ENCODE measurements at places on chromosomes 1 and 21.
A peak's percentile ranks its signal among the peaks of the same experiment; 100 is the strongest.

- DNase-seq = peak; percentile 79
Observed at GRCh38 chr1:185338719-185339622, 21.9 kb upstream of the IVNS1ABP start.

- DNase-seq = no peak
Observed at GRCh38 chr1:214425716-214426425, 125.5 kb downstream of the PTPN14 start.

DNA sequence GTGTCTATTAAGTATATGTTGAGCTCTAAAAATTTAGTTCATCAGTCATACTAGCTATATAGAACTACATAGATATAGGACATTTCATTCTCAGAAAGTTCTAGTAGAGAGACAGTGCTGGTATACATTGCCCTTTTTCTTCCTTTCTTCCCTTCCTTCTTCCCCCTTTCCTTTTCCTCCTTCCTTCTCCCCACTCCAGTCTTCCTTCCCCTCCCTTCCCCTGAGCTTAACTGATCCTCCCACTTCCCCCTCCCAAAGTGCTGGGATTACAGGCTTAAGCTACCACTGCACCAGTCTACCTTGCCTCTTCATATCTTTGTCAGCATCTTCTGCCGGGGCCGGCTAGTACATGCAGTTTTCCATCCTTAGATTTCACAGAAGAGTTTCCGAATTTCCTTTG is 12.1 kb downstream of the THRAP3 start:
- DNase-seq = no peak

GRCh38 chr1:174584071-174584470 is 136.3 kb downstream of the GPR52 start:
- no peak for DNase-seq

DNA sequence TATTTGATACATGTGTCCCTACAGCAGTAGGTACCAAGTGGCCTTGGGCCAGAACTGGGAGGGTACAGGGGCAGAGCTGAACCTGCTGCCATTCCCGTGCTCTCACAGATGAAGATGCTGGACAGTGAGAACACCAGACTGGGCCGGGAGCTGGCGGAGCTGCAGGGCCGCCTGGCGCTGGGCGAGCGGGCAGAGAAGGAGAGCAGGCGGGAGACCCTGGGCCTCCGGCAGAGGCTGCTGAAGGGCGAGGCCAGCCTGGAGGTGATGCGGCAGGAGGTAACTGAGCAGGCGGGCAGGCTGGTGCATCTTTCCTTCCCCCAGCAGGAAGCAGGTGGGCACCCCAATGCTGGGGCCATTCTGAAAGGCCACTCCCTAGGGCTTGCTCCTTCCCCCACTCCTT is 21.9 kb downstream of the MFAP2 start:
- DNase-seq = no peak

- no peak for DNase-seq
Observed at GRCh38 chr1:116852910-116853309, 56.8 kb upstream of the PTGFRN start.

DNA sequence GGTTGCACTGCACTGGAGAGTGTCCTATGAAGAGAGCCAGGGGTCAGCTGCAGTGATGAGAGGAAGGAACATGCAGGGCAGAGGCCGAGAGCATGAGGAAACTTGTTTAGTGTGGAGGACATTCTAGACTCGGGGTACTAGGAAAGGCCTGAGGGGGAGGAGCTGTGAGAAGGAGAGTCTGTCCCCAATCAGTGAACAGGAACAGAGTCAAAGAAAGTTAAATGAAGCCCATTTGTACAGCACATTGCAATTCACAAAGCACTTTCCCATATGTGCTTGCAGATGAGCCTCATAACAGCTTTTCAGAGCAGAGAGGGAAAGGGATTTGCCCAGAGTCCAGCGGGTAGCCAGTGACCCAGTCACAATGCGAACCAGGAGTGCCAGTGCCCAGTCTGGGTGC is 83.4 kb downstream of the NAV1 start:
- no peak for DNase-seq

DNA sequence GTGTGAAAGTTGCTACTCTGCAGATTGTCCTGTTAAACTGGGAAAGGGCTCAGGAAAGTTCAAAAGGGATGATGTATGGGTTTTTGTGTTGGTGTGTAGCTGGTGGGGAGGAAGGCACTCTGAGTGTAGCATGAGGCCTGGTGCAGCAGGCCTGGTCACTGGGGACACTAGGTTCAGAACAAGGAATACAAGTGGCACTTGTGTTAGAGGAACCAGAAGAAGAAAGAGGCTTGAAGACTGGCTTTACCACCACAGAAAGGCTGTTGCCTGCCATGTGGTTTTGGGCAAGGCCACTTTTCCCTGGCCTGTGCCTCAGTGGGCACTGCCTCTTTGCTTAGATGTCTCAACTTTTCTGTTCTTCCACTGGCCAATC is 122.8 kb downstream of the NOS1AP start:
- DNase-seq = no peak

GRCh38 chr1:204495078-204495753 is 611 bp upstream of the PIK3C2B start:
- no peak for DNase-seq

GRCh38 chr1:244833734-244834542 is 1.5 kb upstream of the COX20 start:
- peak; percentile 83 for DNase-seq

DNA sequence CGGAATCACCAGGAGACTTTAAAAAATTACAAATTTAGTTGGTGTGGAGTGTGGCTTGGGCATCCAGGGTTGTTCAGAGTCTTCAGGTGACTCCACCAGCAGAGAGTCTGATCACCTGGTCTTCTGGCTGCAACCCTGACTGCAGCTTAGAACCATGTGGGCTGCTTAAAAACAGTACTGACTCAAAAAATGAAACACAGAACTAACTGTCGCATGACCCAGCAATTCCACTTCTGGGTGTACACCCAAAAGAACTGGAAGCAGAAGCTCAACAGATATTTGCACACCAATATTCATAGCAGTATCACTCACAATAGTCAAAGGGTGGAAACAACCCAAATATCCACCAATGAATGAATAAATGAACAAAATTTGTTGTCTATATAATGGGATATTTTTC is 17.3 kb downstream of the TLR5 start:
- DNase-seq = no peak

DNA sequence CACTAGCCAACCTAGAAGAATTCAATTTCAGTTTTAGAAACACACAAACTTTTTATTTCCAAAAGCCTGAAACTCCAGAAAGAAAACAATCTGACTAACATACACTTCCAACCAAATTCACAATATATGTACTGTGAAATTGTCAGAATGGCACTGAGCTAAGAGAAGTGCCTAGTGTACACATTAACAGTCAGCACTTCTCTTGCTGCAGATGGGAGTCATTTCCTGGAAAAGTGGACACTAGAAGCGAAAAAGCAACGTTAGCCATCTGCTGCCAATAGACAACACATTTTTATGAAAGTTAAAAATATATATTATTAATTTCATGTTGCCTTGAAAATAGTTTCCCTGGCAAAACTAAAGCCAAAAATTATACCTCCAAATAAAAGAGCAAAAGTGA is 66.1 kb downstream of the EPS15 start:
- DNase-seq = no peak

DNA sequence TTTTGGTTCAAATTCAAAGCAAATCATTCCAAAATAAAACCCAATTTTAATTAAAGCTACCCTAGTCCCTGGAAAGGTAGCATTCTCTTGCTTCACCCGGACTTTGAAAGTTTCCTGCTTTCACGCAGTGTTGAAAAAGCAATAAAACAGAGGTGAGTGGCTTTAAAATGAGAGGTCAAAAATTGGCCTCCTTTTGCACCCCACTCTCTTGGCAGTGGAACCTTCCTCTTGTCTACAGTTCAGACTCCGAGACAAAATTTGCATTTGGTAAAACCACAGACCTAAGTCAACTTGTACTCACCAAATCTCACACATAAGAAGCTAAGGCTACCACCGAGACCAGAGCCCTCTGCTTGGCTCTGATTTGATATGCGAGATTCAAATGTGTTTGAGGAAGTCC is 252.7 kb downstream of the TTLL7 start:
- DNase-seq = no peak

DNA sequence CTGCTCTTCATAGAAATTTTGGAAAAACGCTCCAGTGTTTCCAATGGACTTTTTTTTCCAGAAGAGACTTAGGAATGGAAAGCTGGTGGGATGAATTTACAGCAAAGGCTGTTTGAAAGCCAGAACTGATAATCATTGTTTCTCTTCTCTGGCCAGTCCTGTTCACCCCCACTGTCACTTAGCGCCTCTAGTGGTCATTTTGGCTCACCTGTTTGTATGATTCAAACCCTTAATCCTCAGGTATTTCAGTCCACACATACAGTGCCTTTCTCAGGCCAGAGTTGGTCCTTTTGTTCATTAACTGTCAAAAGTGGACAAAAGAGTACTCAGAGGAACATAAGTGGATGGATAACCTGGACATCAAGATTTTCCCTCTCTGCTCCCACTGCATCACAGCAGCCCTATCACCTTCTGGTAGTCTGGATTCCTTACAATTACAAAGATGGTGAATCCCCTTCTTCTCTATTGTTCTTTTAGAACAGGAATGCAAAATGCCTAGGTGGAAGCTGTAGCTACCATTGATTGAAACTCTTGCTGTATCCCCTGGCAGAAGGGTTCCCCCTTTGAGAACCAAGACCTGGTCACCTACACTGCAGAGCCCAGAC is 177.6 kb upstream of the OLFM3 start:
- peak; percentile 11 for DNase-seq

DNA sequence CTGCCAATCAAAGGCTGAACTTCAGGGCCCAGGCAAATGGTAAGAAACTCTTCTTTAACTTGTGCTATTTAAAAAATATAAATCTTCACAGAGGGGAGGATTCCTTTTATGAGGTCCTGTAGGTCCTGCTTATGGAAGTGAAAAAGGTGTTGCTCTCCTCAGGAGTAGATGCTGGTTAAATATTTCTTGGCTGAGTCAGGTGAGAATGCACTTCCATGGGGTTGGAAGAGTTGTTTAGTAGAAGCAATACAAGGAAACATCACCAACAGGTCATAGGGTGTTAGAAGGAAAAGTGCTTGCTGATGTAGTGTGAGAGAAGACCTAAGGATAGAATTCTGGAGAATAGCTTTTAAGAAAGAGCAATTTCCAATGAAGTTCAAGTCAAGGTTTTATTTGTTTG is 42.2 kb upstream of the ATP1A1 start:
- DNase-seq = no peak

DNA sequence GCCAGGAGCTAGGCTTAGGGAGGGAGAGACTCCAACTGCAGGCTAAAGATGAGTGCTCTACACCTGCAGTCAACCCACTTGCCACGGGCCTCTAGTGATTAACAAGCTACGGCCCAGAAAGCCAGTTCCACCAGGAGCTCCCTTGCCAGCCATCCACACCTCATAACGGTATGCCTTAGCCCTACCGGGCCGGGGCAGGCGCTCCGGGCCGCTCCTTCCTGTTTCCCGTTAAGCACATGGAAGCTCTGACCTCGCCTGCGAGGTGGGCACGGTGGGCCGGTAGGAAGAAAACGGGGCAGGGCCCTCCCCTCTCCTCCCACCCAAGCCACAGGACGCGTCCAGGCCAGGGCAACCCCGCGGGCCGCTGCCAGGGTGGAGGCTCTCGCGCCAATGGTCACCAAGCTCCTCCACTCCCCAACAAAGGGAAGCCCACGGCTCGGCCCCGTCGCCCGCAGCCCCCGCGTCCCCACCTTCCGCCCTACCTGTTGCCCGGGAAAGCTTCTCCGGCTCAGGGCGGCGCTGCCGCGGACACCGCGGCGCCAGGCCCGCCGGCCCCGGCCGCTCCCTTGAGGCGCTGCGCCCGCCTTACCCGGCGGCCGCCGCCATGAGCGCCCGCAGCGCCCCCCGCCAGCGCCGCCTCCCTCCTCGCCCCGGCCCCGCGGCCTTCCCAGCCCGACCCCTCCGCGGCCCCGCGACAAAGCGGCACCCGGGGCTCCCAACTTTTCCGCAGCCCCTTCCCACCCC is 627 bp downstream of the CERS2 start:
- DNase-seq = peak; percentile 56

GRCh38 chr21:43280949-43281633 is 112.3 kb downstream of the CRYAA start:
- DNase-seq = no peak

GRCh38 chr1:240575981-240576662 is 35.8 kb downstream of the GREM2 start:
- peak; percentile 81 for DNase-seq

DNA sequence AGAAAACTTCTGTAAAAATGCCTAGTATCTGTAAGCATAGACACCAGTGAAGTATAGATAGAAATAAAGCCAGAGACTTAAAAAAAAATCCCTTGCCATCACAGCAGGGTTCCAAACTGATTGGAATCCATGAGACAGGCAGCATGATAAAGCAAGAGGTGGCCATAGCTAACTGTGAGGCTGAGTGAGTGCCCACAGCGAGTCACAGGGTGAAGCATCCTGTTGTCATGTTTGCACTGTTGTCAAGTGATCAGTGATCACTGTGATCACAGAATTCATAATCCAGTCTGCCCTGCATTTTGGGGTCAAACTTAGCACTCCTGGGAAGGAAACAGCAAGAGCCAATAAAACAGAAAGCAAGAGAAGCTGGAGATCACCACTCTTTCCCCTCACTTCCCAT is 33.3 kb downstream of the LRRC8B start:
- DNase-seq = no peak

- DNase-seq = peak; percentile 79
Observed at GRCh38 chr1:28056129-28056925, 32.1 kb downstream of the EYA3 start.

DNA sequence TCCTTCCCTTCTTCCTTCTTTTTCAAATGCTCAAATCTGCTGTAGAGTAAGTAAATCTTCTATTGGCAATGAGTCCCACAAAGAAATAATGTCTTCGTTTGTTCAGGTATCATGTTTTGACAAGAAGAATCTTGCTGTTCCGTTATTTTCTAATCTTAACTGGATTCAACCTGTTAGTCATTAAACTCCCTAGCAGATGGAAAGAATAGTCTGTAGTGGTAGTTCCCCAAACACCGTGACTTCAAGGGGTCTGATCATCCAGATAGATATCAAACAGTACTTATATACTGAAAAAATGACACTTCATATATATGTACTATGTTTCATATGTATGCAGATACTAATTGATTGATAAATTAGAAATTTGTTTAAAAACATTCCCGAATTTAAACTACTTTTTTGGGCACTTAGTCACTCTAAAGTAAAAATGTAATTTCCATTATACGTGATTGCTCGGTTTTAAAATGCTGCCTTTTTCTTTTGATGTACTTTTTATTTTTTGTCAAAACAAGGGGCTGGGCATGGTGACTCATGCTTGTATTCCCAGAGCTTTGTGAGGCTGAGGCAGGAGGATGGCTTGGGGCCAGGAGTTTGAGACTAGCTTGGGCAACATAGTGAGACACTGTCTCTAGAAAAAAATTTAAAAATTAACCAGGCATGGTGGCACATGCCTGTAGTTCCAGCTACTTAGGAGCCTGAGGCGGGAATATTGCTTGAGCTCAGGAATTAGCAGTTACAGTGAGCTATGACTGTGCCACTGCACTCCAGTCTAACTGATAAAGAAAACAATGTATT is 335.7 kb upstream of the SNX7 start:
- no peak for DNase-seq

GRCh38 chr1:33140153-33141149 is 41.4 kb downstream of the TRIM62 start:
- DNase-seq = no peak
